ENCODE measurements at places on chromosomes 7 and 10.

GRCh38 chr10:10332786-10333185 lies 684.9 kb upstream of the CELF2 start:
- no peak for DNase-seq

DNA sequence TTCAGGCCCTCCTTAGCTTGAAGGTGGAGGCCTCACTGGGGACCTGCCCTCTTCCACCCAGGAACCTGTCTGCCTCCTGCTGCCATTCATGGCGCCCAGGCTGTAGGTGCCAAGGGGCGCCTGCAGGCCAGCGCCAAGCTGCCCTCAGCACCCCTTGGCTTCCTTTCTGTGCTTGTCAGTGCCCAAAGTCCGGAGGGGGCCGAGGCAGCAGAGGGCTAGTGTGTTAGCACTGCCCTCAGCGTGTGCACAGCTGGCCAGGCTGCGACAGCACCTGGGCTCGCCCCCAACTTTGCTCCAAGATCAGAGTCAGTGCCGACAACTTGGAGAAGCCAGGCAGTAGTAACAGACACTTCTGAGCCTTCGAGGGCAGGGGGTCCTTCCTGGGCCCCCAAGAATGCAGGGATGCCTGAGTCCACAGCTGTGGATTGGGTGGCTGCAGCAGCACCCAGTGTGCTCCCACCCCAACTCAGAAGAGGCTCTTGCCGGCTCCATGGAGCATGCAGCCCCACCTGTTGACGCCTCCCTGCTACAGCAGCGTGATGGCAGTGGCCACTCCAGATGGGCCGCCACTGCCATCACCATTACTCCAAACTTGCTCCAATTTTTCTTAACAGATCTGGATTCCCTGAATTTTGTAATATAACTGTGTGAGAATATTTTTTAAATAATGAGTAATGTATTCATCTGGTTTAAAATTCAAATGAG lies 41.7 kb downstream of the CACUL1 start:
- no peak for DNase-seq

- no peak for DNase-seq
Measured at GRCh38 chr10:94010116-94010515, 16.4 kb downstream of the PLCE1 start.

DNA sequence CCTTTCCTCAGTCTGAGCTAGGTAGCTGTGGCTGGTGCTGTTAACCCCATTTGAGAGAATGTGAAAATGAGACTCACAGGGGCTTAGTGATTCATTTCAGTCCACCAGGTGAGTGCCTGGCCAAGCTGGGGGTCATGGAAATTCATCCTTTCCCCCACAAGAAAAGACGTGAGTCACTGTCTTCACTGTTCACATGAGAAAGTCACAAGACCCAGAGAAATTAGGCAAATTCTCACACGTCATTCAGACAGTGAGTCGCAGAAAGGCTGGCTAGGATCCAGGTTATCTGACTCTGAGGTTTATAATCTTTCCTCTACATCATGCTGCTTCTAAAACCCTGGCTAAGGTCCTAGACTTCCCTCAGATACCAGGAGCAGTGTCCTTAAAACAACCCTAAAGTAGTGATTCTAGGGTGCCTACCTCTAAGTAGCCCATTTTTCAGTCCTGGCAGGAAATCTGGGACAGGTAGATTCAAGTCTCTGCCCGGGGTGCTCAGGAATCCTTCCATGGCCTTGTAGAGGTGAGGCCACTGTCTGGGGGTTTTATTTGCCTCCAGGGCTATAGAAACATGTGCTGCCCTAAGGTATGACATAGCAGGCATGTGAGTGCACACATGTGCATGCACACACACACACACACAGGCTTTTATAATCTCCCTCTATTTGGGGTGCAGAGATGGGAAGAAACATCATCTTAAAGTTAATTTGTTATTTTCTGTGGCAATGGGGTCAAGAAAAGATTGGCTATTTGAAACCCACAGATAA lies 427.9 kb upstream of the CELF2 start:
- no peak for DNase-seq

DNA sequence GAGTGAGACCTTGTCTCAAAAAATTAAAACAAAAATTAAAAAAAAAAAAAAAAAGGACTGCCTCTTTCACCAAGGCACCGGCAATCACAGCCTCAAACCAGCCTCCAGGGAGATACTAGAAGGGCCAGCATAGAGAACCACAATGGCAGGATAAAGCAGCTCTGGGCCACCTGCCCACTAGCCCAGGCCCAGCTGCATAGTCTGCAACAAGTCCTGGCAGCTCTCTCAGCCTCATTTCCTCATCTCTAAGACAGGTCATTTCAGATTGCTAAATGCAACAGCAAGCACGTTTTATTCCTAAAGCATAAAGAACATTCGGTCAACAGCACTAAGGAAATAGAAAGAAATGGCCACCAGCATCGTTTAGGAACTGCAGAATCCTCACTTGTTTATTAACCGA lies 28.8 kb downstream of the XPNPEP1 start:
- peak; percentile 7 for DNase-seq

DNA sequence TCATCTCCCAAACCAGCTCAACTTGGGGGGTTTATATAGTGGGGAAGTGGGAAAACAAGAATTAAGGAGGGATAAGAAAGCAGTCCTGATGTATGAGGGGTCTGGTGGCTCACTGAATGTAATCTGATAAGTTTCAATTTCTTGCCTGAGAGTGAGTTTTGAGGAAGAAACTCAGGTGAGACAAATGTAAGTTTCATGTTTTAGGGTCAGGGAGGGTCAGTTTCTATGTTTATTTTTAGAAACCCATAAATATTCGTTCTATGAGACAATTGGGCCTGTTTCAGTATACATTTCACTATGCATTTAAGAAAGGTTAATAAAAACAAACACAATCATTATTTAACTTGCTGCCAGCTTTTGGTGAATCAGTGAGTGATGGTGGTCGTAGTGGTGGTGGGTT lies 128.0 kb upstream of the MBL2 start:
- DNase-seq = no peak

- DNase-seq = no peak
Measured at GRCh38 chr7:155796381-155797261, 15.6 kb downstream of the SHH start.

GRCh38 chr10:26890956-26891355 lies 30.2 kb upstream of the ABI1 start:
- peak; percentile 24 for DNase-seq

DNA sequence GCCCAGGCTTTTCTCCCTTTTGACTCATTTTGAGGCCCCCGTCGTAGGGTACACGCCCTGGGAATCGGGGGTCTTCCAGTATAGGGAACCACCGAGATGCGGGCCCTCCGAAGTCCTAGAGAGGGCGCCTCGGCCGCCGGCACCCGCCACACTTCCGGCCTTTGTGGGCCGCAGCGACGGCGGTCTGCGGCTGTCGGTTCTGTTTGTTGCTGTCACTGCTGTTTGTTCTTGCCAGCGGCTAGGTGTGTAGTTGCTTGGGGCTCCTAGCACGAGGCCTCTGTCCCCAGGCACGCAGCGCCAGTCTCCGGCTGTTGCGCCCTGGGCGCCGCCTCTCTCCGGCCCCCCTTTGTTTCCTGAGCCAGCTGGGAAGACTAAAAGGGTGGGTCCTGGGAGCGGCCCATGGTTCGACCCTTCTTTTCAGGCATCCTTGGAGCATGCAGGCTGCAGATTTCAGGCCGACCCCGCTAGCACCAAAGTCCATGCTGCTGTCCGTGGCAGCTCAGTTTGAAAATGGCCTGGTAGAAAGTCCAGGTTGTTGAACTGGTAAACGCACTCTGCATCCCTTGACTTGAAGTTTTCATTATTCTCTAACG lies 17.8 kb upstream of the ZKSCAN1 start:
- peak; percentile 18 for DNase-seq

GRCh38 chr7:155351120-155351870 lies 53.6 kb downstream of the INSIG1 start:
- DNase-seq = no peak

DNA sequence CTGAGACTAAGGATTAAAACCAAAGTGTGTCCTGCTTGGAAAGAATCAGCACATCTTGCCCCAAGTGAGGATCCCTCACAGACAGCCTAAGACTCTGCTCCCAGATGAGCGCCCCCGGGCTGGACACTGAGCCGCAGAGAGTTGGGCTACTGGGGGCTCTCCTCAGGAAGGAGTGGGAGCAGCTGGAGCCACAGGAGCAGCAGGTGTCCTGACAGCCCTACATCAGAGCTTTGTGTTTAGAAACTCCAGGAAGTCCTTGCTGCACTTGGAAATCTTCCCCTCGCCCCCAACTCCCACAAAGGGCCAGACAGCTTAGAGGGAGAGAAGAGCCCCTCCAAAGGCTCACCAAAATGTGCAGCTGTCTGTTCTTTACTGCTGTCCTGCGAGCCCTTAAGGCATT lies 172.2 kb downstream of the HERPUD2 start:
- no peak for DNase-seq

GRCh38 chr7:117154721-117155120 lies 168.1 kb downstream of the WNT2 start:
- no peak for DNase-seq

- peak; percentile 72 for DNase-seq
Measured at GRCh38 chr10:91632671-91633550, at the start of gene PPP1R3C. Gene PPP1R3C, minus strand, starts transcription at chr10:91633071. Its CDS starts 102 bp downstream, at chr10:91632969.

DNA sequence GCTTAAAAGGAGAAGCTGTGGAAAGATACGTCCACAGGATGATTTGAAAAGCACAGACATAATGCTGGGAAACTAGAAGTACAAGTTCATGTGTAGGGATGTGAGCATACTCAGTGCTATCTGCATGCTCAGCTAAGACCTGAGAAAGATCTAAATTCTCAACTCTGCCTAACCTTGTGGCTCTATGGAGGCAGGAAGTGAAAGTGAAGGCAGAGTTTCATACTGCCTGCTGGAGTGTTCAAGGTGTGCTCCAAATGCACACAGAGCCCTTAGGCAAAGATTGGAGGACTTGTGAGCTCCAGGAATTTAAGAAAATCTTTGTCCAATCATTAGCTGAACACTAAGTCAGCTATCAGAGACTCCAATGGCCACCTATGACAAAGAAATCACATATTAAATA lies 190.9 kb downstream of the RNLS start:
- DNase-seq = no peak

DNA sequence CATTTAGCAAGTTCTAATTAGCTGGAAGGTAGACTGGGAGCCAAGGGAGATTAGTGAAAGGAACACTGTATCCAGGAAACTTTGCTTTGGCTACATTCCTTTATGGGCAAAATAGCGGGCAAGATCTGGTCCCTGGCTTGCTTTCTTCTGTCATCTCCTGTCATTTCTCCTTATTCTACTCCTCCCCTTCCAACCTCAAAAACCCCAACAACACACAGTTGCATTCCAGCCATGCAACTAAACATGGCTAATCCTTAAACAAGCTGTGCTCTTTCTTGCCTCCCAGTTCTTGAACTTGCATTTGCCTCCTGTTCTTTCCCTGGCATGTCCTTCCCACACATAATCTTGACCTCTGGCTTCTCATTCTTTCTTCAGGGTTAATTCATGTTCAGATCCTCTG lies 59.5 kb upstream of the CDCA7L start:
- DNase-seq = no peak

DNA sequence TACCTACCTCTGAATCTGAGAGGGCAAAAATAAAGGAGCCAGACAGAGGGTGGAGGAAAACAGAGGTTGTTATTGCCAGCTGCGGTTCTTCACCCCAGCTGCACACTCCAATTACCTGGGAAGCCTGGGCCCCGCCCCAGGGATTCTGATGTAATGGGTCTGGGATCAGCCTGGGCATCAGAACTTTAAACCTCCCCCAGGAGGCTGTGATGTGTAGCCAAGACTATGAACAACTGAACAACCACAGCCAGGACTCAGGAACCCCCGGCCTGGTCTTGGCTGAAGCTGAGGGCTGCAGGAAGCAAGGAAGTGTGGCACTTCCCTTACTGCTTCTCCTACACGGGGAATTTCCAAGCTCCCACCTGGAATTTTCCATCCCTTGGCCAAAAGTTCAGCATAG lies 89.3 kb downstream of the HIP1 start:
- peak; percentile 22 for DNase-seq

GRCh38 chr7:74174606-74175082 lies 488 bp downstream of the EIF4H start:
- no peak for DNase-seq

DNA sequence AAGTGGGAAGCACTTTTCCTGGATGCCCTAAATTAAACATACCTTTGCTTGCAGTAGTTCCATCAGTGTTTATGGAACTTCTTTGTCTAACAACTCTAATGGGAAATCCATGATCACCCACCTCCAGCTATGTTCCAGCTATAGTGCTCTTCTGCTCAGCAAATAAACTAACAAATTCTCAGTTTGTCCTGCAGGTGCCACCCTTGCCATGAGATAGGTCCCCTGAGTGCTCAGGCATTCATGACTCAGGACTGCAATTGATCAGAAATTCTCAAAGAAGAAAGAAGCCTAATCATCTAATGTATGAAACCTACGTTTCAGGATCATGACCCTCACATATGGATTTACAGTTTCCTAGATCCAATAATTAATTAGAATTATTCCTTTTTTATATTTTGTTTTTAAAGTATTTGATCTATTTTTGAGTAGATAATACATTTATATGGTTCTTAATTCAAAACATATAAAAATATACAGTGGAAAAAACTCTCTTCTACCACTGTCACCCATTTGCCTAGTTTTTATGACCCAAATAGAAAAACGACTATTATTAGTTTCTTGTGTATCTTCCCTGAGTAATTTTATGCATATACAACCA lies 48.7 kb upstream of the DYNC1I1 start:
- peak; percentile 53 for DNase-seq

- no peak for DNase-seq
Measured at GRCh38 chr7:132112657-132113056, 463.6 kb downstream of the PLXNA4 start.

GRCh38 chr7:123498601-123499000 lies 35.8 kb downstream of the IQUB start:
- DNase-seq = no peak

DNA sequence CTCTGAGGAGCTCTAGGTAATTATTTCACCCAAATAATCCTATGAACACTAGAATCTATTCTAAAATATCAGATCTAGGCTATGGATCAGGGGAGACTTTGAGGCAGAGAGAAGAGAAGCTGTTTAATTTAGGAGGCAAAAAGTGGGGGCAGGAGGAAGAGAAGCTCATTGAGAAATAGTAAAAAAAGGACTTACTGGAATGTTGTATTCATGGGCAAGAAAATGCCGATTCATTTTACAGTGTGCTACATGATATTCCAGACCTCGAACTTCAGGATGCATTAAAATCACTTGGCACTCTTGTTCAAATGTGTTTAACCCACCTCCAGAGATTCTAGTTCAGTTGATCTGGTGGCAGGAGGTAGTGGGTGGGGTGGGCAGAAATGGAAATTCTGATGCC lies 109.5 kb upstream of the ITGB1 start:
- no peak for DNase-seq

DNA sequence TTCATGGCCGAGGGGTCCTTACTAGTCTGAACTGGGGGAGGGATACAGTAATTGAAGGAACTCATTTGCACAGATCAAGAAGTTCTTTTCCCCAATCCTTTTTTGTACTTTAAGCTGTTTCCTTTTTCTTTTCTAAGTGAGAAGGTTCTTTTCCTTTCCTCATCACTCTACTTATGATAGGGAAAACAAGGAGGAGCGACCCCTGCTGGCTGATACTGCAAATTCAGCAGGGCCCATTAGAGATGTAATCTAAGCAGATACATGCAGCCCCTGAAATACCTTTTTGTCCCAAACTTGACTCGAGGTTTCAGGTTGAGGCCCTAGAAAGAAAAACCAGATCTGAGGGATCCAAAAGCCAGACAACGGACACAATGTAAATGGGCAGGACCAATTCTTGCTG lies 305.5 kb downstream of the DNAJB9 start:
- DNase-seq = no peak

- no peak for DNase-seq
Measured at GRCh38 chr7:78684201-78684600, 769.3 kb downstream of the MAGI2 start.
